ENCODE measurements at places on chromosomes 2 and 18.

DNA sequence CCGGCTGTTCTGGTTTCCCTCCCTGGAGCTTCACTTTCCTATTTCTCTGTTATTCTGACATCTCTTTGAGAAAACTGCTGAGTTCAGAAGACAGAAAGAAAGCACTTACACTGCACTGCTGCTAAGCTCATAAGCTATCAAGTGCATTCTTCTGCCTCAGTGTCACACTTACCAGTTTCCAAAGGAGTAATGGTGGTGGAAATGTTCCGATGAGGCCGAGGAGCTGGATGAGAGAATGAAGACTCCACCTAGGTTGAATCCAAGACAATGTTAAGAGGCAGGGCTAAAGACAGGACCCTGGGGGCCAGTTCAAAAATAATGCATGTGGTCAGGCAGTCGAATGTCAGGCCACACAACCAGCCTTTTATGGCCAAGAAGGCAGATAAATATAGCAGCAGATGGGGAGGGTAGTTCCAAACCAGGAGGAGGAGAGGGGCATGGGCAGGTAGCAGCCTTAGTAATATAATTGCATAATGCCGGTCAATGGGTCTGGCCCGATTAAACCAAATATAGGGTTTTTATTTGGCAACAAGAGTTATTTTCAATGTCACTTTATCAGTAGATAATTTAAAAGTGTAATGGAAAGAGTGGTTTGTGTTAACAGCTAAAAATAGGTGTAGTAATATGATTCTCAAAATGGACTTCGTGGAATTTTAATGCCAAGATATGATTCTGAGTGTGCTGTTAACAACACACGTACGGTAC is at the start of gene MYOM1:
Gene MYOM1, minus strand, starts transcription at position 338 of the 705 bp plus-strand sequence. CDS start 4,745 bp downstream, outside the sequence.
- no peak for DNase-seq

DNA sequence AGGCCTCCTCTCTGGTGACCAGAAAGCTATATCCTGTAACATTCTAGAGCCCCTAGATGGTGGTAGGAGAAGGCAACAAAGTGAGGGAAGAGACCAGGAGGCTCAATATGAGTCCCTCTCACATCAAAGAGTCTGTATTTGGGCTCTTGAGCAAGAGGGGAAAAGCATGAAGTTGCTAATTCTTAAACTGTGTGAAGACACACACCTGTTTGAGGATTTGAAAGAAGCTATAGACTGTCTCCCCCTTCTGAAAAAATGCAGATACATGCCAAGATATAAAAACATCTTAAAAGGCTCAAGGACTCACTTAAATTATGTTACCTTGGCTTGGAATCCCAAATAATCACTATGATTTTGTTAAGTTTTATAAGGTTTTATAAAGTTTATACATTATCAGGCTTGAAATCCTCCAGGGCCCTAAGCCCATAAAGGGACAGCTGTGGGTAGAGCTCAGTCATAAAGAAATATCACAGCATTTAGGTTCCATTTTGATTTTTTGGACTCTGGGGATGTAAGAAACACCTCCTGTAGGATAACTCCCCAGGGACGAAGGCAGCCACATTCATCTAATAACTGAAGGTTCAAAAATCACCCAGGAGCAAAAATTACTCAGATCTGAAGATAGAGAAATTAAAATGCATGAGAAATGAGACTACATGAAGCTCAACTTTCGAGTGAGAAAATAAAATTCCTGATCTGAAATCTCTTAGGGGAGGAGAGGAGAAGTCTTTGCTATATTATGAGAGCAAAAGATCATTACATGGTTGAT is 136.1 kb upstream of the LGALSL start:
- DNase-seq: no peak

- DNase-seq: no peak
Measured at GRCh38 chr2:32058130-32058529, 5.2 kb upstream of the SPAST start.

DNA sequence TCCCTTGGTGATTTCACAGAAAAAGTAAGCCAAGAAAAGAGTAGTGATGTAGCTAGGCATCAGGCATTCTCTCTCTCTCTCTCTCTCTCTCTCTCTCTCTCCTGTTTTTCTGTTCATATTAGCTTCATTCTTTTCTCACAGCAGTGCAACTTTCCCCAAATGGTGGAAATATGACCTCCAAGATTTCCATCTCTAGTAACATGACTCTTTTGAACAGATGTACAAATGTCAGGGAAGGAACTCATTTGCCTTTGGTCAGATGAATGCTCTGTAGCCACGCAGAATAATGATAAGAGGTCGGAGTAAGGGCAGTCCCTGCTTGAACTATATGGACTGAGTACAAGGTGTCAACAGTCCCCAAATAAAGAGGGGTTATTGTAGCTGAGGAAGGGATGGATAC is 316.2 kb downstream of the GALNT13 start:
- no peak for DNase-seq

- no peak for DNase-seq
Measured at GRCh38 chr2:123785332-123785731, 239.8 kb upstream of the CNTNAP5 start.

GRCh38 chr2:189178726-189179569 is 613 bp downstream of the COL5A2 start:
- no peak for DNase-seq

- no peak for DNase-seq
Measured at GRCh38 chr2:181371782-181372645, 85.2 kb upstream of the ITGA4 start.

DNA sequence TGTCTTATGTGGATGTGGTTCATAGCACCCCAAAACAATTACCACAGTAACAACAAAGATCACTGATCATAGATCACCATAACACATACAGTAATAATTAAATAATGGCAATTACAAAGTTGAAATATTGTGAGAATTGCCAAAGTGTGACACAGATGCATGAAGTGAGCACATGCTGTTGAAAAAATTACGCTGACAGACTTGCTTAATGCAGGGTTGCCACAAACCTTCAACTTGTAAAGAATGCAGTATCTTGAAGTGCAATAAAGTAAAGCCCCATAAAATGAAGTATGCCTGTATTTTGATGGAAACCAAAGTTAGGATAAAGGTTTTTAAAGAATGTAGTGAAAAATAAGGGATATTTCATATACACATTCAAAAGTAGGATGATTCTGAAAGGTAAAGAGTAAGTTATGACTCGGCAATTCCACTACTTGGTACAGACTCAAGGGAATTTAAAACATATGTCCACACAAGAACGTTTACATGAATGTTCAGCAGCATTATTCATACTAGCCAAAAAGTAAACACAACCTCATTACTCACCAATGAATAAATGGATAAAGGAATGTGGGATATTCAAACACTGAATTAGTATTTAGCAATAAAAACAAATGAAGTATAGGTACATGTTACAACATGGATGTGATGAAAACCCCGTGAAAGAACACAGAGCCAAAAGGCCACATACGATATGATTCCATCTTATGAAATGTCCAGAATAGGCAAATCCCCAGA is 61.6 kb downstream of the SCN9A start:
- no peak for DNase-seq

DNA sequence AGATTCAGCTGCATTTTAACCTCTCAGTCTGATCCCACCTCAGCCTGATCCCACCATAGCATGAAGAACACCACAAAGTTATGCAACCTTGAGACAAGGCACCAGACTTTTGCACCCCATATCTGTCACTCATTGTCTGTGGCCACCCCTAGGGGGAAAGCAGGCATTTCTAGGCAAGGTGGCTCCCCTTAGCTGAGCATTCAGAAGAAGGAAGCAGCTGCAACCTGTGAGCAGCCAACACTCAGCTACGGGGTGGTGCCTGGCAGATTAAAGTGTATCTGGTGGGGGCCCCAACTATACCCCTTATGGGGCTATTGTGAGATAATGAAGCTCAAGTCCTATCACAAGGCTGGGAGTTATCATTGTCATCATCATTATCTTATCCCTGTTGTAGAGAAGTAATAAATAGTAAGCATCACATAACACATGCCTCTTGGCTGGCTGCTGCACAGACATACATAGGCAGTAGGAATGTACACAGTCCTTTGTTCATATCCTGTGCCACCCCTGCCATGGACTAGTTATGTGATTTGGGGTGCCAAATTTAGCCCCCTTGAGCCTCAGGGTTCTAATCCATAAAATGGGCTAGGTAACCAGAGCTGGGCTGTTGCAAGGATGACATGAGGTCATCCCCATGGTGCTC is 20.6 kb upstream of the TMEM163 start:
- no peak for DNase-seq

GRCh38 chr2:26627350-26628105 is 13.6 kb downstream of the CIB4 start:
- DNase-seq: no peak
